ENCODE measurements at places on chromosomes 4 and X. TPM values are rescaled to one million over a fixed set of nuclear protein-coding genes. Genes with fewer than 3 reads are reported as not detected.

- DNase-seq, result no peak
Observed at GRCh38 chr4:147139455-147140198, 194.0 kb upstream of the TTC29 start.

- DNase-seq, result no peak
Observed at GRCh38 chr4:35358001-35358584, 886.2 kb downstream of the ARAP2 start.

- no peak for DNase-seq
Observed at GRCh38 chr4:125526420-125526819, 211.7 kb downstream of the FAT4 start.

DNA sequence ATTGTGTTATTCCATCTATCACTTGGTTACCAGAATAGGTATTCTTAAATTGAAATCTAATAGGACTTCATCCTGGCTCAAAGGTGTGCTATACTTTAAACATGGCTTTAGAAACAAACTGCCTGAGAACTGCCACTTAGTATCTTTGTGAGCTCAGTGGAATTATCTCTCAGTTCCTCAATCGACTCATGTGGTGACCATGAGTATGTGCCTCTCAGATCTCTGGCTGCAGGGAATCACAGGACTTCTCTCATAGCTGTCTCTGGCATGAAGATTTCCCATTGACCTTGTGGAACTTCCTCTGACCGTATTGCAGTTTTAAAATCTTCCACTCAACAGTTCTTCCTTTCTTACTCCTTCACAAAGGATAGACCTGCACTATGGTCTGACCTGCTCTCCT, 681.9 kb upstream of the BOD1L1 start:
- DNase-seq, result no peak

Gene SMR3B
- total RNA-seq, result not detected

Gene RBM46
- total RNA-seq, result not detected

DNA sequence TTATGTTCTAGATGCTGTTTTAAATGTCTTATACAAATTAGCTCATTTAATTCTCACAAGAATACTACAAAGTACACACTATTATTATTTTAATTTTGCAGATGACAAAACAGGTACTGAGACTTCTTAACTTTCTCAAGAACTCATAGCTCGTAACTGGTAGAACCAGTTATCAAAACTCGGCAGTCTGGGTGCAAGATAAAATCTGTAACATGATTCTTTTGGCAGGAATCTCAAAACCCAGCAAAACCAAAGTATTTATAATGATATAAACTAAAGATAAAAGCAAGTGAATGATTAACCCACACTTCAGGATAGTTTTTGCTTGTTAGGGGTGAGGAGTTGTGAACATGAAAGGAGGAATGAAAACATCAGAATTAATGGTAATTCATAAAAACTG, 27.6 kb downstream of the CLNK start:
- no peak for DNase-seq
